ENCODE measurements at places on chromosomes 2 and 18. TPM values are rescaled to one million over a fixed set of nuclear protein-coding genes. Genes with fewer than 3 reads are reported as not detected.

The COLEC12 gene
- 25.1 TPM for total RNA-seq

The ALLC gene
- total RNA-seq = 0.26 TPM

The LAMA3 gene
- total RNA-seq = 5.6 TPM

The DIPK1C gene
- 1.5 TPM for total RNA-seq

The NAT8 gene
- total RNA-seq = not detected

GRCh38 chr2:216370961-216371712 lies 1.1 kb downstream of the MARCHF4 start:
- no peak for DNase-seq

DNA sequence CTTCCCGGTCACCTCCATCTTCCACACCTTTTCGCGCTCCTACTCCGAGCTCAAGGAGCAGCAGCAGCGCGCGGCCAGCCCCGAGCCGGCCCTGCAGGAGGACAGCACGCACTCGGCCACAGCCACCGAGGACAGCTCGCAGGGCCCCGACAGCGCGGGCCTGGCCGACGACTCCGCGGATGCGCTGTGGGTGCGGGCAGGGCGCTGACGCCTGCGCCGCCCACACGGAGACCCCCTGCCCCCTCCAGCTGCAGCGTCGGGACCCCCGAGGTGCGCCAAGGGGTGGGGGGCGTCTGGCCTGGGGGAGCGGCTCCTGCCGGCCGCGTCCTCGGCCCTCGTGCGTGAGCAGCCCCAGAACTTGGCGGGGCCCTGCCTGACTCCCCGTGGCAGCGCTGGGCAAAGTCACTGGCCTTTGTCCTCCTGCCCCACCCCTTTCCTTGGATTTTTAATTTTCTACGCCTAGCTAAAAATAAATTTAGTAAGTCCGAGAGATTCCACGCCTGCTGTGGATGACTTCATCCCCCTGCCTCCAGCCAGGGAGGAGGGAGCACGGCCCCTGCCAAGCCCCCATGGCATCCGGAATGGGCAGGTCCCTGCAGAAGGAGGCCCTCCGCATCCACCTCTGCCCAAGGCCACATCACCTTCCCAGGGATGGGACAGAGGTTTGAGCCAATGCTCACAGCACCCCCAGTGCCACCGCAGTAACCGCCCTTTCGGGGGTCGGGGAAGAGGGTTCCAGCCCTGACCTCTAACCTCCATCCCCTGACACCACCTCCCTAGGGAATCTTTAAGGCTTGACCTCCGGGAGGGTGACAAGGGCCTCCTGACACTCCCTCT lies 51.6 kb downstream of the SLC66A2 start:
- DNase-seq = no peak

DNA sequence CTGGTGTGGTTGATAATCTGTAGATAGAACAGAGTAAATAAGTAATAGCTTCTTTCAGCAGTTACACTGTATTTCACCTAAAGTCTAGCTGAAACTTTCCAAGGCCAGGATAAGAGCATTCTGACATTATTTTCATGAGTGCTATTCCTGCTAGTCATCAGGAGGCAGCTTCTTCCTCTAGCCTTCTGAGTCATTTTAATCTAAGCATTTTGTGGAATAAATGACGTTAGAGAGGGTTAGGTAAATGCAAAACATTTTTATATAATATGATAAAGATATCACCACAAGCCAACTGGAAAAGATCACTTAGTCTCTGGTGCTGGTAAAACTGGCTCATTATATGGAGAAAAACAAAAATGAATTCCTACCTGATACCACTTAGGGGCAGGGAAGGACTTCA lies 138.5 kb downstream of the MEP1B start:
- DNase-seq = no peak

DNA sequence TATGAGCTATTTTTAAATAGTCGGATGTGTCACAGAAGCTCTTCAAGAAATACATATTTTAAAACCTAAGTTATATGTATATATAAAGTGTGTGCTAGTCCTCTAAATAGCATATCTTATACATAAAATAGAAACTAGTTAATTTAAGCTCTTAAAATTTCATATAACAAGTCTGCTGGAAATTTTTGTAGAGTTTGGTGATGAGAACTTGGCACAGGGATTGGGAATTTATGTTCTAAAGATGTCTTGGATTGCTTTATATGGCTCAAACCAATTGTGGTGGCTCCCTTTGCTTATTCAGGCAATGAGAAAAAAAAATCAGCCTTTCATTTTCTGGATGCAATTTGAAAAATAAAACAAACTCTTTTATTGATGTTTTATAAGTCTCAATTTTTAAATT lies 142.8 kb upstream of the KCNJ3 start:
- DNase-seq = no peak

- DNase-seq = no peak
Observed at GRCh38 chr2:158269143-158269542, 167.5 kb downstream of the UPP2 start.

GRCh38 chr2:8000870-8001269 lies 681.0 kb upstream of the ID2 start:
- no peak for DNase-seq

Data from left cardiac atrium (tissue), 4 donors.